Stimulated activated CD8-positive, alpha-beta memory T cell treated with anti-CD3 and anti-CD28 coated beads, Interleukin-4, amount 100 ng/mL, for 4 hours (primary cell): ENCODE measurements at places on chromosomes 6 and 20.

- DNase-seq = no peak
Measured at GRCh38 chr6:28865401-28866204, 58.2 kb downstream of the TRIM27 start.

GRCh38 chr6:168045706-168046620, 33.0 kb downstream of the FRMD1 start:
- DNase-seq = no peak

- no peak for DNase-seq
Measured at GRCh38 chr20:47008842-47009518, 114.3 kb downstream of the EYA2 start.

DNA sequence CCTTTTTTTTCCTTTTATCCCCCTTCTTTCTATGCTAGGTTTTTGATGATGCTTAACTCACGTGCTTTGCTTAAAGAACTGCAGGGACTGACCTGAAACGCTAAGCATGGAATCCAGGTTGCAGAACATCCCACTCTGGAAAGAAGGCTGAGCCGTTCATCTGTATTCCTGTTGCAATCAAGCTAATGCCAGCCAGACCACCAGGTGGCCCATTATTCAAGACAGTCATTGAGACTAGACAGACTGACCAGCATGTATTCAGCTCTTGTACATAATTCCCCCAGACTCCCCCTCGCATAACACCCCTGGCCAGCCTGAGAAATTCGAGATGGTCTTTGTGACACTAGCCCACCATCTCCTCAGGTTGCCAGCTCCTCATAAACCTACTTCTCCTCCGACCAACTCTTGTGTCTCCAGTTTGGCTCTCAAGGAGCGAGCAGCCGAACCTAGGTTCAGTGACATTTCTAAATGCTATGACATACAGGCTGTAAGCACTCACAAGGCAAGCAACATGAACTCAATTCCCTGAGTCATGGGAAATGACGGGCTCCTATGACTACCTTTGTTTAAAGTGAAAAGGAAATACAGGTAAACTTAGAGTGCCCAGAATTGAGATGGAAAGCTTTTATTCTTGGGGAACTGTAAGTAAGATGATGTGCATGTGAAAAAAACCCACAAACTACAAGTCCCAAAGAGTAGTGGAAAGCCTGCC, 309.3 kb upstream of the CDYL start:
- no peak for DNase-seq

- no peak for DNase-seq
Measured at GRCh38 chr6:157226761-157227160, 96.6 kb downstream of the TMEM242 start.
